Right ventricle myocardium inferior (tissue), 1 donor: ENCODE measurements at places on chromosomes 7 and 10.

GRCh38 chr7:48274662-48275061, 103.4 kb downstream of the ABCA13 start:
- no peak for DNase-seq

GRCh38 chr7:101814081-101814990, 3.1 kb upstream of the CUX1 start:
- DNase-seq, result peak; percentile 84

DNA sequence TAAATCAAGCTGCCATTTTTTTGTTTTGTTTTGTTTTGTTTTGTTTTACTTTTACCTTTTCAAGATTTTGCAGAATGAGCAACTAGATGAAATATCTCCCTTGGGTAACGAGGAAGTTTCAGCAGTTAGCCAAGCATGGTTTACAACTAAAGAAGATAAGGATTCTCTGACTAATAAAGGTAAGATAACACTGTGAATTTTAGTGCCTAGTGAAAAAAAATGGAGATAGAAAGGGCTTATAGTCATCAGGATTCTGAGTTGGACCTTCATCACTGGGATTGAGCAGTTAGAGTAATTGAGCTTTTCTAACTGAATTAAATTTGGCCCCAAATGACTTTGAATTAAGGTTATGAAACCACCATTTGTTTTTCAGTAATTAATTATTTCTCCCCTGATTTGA, 21.2 kb downstream of the DMTF1 start:
- DNase-seq, result no peak

- no peak for DNase-seq
Observed at GRCh38 chr7:7321681-7322080, 139.3 kb downstream of the C1GALT1 start.

GRCh38 chr7:125516194-125516593, 586.6 kb upstream of the POT1 start:
- no peak for DNase-seq
